ENCODE measurements at places on chromosomes 16 and 17.

- DNase-seq = no peak
Observed at GRCh38 chr17:50359998-50360461, 13.0 kb downstream of the MRPL27 start.

DNA sequence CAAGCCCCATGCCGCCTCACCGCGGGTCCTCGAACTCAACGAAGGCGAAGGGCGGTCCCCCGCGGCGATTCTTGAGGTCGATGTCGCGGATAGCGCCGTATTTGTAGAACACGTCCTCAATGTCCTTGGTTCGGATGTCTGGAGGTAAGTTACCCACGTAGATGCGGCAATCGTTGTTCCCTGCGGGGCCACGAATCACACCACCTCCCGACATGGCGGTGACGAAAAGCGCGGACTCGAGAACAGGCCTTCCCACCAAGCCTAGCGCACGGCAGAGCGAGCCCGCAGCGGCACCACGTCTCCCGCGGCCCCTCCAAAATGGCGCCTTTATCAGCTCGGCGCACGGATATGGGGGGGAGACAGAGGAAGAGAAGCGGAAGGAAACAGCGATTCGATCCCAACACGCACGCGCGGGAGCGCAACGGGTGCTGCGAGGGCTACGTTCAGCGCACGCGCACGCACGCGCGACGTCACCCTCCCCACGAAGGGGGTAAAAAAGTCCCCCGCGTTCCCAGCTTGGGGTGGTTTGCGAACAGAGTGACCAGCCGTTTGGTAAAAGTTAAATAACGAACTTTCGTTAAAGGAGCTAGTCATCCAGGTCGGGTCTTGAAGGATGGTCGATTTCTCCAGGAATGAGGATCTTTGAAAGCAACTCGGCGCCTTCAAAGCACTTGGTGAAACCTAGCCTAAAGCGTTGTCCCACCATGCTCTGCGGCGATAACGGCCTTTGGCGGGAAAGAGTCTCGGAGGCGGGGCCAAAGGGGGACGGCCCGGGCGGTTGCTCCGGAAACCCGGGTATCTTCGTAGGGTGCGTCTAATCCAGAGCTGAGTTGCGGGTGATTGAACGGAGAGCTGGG is at the start of gene SRSF1:
TSS of gene SRSF1 (minus strand) at position 323 of the 857 bp plus-strand sequence. CDS start at position 214, 109 bp downstream.
- DNase-seq = peak; percentile 96

DNA sequence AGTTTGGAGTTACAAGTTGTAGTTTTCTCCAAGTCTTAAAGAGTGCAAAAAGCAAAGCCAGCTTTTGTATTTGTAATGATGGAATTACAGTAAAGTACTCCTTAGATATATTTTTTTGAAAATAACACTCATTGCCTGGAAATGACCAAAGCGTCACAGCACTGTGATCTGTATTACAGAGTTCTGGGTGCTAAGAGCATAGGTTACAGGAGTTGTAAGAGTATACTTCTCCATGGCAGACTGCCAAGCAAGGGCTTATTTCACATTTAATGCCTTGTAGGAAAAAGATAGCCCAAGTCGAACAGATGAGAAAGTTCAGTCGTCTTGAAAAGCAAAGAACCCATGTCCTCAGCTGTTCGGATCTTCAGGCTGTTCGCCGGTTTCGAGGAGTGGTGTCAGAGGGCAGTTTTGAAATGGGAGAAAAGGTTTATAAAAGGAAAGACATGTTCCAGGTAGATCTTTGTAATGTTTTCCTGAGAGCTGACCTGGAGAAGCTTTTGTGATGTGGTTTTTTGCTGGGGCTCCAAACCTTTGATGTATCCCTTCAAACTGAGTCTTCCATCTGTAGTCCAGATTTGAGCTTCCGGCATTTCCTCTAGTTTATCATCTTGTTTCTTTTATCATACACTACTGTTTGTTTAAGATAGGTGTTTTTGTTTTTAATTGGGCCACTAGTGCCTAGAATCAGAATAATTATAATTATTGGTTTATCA is 41.3 kb downstream of the ERCC4 start:
- no peak for DNase-seq

- no peak for DNase-seq
Observed at GRCh38 chr17:10857976-10858375, 20.1 kb upstream of the PIRT start.

DNA sequence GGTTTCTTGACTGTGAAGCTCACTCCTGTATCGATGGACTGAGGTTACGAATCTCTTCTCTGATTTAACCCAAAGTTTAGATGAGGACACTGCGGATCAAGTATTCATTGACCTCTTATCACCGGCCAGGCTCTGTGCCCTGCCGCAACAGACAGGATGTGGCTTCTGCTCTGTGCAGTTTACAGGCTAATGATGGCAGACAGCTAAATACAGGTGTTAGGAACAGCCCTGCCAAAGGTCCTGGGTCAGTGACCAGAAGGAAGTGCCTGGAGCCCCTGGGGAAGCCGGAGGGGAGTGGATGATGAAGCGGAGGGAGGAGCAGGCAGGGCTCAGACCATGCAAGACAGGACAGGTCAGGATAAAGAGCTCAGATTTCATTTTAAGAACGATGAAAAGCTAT is 44.4 kb downstream of the HAPSTR1 start:
- no peak for DNase-seq

DNA sequence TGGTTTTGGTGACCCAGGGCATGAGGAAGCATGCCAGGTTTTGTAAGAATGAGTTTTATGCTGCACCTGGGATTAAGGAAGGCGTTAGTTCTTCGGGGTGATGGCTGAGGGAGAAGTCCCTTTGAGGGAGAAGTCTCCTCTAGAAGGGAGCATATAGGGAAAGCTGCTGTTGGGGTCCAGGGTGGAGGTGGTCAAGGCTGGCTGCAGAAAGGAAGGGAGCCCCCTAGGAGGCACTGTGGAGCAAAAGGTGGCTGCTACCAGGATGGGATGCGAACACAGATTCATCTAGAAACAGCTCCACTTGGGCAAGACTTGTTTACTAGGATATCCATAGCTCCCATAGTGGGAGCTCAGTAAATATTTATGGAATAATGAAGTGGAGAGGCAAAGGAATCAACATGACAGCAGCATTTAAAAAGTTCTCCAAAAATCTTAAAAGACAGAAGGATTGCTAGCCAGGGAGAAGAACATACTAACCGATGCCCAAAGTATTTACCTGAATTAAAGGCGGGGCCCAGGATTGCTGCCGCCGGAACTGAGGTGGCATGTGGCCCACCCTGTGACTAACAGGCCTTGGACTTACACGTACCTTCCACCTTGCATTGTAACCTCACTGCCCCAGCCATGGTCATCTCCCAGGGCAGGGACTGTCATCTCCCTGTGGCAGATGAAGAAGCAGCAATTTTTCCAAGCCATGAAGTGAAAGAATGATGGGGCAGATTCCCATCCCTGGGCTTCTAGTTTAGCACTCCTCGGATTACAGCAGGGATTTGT is 7.1 kb upstream of the LPCAT2 start:
- DNase-seq = no peak

- DNase-seq = no peak
Observed at GRCh38 chr17:65184235-65184959, 47.2 kb downstream of the RGS9 start.

- no peak for DNase-seq
Observed at GRCh38 chr17:49612726-49613125, 37.1 kb downstream of the NXPH3 start.

All from stimulated activated CD4-positive, alpha-beta T cell treated with anti-CD3 and anti-CD28 coated beads, Interleukin-12 subunit alpha, Interleukin-12 subunit beta, amount 100 ng/mL, for 4 hours (primary cell).